Stimulated activated CD8-positive, alpha-beta memory T cell treated with anti-CD3 and anti-CD28 coated beads, Interleukin-4, amount 100 ng/mL, for 1 hour (primary cell): ENCODE measurements at places on chromosomes 7 and 10.

GRCh38 chr10:66926841-66927240 lies 1.0 kb downstream of the LRRTM3 start:
- DNase-seq, result no peak

GRCh38 chr7:16914771-16915170 lies 33.0 kb upstream of the AGR3 start:
- DNase-seq, result no peak

- no peak for DNase-seq
Observed at GRCh38 chr7:116423499-116423898, 76.0 kb upstream of the CAV2 start.

DNA sequence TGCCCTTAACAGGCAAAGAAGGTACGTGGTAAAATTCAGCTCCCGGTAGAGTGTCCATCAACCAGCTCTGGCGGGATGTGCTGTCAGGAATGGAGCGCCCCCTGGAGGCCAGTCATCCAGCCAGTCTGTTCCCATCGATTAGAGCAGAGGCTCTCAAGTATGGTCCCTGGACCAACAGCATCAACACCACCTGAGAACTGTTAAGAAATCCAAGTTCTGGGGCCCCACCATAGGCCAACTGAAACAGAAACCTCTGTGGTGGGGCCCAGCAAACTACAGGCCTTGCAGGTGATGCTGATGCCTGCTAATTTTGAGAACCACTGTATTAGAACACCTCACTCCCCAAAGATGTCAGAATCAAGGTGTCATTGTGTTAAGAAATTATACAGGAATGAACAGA lies 109.2 kb downstream of the DPY19L1 start:
- peak; percentile 4 for DNase-seq

DNA sequence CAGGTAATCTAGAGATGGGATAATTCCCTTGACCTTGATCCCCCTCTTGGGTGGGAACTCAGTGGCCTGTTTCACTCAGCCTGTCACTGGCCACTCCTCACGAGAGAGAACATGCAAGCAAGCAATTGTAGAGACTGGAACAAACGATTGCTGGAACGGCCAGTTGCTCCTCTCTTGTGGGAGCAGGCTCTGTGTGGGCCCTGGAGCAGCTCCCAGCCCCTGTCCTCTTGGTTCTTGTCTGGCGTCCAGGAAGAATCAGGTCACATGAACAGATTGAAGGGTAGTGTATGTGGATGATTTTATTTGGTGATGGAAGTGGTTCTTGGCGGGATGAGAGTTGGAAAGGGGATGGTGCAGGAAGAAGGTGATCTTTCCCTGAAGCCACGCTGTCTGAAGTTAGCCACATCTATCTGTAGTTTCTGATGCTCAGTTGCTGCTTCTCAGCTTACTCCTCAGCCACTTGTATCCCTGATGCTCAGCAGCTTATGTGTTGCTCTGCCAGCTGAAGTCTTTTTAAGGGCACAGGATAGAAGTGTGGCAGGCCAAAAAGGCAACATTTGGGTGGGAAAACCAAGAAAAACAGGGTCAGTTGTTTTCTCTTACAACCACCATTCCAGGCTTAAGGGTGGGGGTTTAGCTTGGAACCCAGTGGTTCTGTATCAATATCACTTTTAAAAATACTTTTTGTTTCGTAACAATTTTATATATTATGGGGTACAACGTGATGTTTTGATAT lies 15.9 kb downstream of the RNF133 start:
- DNase-seq, result no peak

- DNase-seq, result no peak
Observed at GRCh38 chr10:79995979-79996634, 47.2 kb upstream of the SFTPD start.

DNA sequence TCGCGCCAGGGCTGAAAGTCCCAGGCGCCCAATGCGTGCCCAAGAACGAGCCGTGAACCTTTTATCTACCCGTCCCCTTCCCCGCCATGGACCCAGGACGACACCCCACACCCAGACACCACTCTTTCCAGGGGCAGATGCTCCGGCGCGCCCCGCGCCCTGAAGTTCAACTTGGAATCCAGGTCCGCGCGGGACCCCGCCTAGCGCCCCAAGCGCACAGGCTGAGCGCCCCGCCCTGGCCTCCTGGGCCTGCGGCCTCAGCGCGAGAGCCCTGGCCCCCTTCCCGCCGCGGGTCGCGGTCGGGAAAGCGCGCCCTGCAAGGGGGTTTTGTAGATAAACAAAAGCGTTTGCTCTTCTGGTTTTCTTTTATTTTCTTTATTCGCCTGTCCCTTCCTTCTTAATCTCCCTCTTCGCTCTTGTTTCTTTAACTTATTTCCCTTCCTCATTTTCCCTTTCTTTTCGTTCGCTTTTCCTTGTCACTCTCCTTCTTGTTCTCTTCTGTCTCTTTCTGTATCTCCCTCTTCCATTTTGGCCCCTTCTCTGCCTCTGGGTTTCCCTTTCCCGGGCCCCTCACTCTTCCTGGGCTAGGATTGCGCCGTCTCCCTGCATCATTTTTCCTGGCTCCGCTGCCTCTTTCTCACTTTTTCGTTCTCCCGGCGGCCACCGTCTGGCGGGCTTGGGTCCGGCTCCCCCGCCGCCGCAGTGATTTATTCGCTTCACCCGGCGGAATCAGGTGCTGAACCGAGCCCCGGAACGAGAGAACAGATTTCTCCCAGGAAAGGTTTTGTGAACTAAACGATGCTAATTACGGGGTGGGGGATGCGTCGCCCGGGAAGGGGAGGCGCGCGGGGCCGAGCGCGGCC lies 15.3 kb upstream of the PAX2 start:
- no peak for DNase-seq

DNA sequence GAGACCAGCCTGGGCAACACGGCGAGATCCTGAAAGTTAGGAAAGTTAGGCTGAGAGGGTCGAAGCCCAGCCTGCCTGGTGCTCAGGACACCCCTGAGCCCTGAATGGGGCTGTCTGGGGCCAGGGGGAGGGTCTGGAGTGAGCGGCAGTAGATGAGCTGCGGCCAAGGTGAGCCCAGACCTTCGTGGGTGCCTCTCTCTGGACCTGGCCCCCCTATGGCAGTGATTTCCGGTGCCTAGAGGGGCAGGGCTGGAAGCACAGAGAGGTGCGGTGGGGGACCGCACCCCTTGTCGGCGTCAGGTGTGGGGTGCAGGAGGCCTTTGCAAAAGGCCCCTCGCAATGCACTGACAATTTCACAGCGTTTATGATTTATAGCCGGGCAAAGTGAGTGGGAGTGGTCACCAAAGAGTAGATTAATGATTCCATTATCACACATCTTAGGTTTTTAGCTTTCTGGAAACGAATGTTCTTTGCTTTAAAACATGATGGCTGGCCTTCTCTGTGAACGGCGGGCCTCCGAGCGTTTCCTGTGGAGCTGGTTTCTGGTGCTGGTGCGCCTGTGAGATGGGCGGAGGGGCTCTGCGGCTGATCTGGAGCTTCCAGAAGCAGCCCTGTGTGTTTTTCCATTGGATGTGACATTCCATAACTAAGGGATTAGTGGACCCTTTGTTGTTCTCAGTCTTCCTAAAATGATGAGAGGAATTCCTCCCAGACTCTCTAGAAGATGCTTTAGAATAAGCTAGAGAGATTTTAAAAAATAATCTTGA lies 171.0 kb upstream of the ZNF32 start:
- no peak for DNase-seq

- no peak for DNase-seq
Observed at GRCh38 chr10:6578795-6579182, 1.3 kb downstream of the PRKCQ start.

DNA sequence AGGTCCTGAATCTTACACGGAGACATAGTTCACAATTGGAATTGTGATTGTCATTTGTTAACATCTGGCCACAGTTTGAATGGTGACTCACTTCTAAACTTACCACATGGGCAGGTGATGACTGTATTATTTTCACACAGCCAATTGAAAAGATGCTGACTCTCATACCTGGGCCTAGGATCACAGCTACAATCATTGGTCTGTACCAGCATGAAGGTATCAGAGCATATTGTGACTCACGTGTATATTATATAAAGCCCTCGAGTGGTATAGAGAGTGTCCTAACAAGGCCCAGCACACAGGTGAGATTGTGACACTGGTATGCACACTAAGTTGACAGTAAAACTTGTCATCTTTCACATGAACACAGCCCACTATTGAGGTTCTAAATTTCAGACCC lies 9.4 kb upstream of the ZNF107 start:
- DNase-seq, result no peak

- no peak for DNase-seq
Observed at GRCh38 chr10:118564652-118565051, 30.8 kb downstream of the PRLHR start.

- DNase-seq, result no peak
Observed at GRCh38 chr7:105097619-105098018, 83.6 kb downstream of the KMT2E start.

- DNase-seq, result no peak
Observed at GRCh38 chr7:36668750-36669149, 55.5 kb downstream of the AOAH start.

DNA sequence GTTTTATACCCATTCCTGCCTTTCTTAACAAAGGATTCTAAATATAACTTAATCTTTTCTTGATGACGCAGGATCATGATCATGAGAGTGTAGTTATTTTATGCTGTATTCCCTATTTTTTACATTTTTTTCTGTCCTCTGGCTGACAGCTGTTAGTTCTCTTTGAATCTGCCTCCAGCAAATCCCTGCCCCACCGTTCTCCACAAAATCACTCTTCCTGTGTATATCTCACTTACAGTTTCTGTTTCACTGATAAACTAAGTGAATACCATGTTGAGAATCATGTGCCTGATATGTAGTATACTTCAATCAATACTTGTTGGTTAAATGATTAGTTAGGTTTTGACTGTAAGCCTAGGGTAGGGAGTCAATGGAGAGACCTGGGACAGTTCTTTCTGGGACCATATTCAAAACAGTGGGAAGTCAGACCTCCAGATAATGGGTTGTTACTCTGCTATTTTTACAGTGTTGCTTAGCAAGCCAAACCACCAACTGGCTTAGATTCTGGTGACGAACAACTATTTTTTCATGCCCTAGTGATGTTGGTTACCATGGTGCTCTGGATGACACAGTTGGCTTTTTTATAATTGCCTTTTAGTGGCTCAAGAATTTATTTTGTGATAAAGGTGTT lies 12.8 kb downstream of the CNNM1 start:
- no peak for DNase-seq
